ENCODE measurements at places on chromosomes 16 and 17. TPM values are rescaled to one million over a fixed set of nuclear protein-coding genes. Genes with fewer than 3 reads are reported as not detected.
A peak's percentile ranks its signal among the peaks of the same experiment; 100 is the strongest.

DNA sequence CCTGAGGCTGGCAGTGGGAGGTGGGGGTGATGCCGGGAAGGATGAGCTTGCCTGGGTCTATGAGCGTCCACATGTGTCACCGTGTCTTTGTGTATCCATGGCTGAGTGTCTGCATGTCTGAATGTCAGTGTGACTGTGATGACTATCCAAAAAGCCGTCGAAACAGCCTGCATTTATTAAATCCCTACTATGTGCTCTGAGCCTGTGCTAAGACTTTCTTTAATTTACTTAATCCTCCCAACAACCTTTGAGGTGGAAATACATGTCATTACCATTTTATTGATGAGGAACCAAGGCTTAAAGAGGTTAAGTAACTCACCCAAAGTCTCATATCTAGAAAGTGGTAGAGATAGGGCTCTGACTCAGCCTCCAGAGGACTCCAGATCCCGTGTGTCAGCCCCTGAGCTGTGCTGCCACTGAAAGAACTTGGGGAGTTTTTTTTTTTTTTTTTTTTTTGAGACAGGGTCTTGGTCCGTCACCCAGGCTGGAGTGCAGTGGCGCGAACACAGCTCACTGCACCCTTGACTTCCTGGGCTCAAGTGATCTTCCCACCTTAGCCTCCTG is 20.0 kb downstream of the ARHGAP23 start:
- no peak for DNase-seq

DNA sequence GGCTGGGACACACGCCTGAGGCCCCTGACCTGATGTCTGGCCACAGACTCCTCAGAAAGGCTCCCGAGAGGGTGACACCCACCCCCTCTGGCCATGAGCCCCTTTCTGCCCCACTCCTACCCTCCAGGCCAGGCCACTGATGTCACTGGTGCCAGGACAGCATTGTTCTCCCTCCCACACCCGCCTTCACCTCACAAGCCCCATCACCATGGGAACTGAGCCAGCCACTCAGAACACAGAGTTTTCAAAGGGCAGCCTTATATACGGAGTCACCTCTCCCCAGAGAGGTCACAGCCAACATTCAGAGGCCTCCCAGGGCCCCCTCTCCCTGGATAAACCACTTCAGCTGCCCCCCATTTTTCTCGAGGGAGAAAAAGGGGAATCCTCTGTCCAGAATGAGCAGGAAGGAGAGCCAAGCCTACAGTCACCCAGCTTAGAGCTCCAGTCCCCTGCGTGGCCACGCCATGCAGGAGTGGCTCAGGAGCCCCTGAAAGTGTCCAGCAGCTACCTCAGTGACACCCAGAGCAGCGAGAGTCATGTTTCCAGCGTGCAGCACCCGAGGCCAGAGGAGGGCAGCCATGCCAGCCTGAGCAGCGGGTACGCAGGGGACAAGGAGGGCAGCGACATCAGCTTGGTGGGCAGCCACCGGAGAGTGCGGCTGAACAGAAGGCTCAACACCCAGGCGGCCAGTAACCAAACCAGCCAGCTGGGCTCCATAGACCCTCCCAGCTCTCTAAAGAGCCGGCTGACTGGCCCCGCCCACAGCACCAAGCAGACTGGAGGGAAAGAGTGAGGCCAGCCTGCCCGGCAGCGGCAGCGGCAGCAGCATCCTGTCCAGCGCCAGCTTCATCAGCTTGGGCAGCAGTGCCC is at the start of gene C16orf82:
TSS of gene C16orf82 (plus strand) at position 260 of the 870 bp plus-strand sequence.
- peak; percentile 0 for DNase-seq

DNA sequence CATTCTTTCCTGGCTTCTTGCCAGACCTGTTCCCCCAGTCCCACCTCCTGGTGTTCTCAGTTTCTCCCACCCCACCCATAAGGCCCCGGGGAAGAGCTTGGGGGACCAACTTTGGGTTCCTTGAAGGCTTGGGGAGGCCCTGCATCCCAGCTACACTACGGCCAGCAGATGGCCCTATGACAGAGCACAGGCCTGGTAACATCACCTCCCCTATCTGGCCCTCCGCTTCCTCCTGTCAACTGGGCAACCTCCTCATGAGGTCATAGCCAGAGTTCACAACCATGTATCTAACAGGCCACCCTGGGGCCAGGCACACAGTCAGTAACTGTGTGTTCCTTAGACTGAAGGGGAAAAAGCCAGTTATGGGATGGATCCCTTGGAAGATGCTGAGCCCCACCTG is 31.4 kb downstream of the MYO15A start:
- DNase-seq: no peak

GRCh38 chr17:62725791-62726249 is 82.3 kb downstream of the MARCHF10 start:
- DNase-seq: no peak

GRCh38 chr17:82690786-82691489 is 7.6 kb downstream of the RAB40B start:
- DNase-seq: no peak

DNA sequence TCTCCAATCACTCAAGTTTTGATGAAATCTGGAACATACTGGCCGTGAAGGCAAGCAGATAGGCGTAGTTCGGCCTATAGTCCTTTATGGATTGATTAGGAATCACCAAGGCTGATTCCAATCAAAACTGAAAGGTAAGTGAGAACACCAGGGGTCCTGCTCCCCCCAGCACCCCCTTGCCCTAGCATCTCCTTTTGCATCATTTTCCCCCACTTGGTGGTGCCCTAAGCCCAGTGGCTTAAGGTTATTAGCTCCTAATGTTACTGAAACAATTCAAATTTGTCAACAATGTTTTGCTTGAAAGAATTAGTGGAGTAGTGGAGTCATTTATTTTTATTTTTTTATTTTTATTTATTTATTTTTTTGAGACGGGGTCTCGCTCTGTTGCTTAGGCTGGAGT is 4.9 kb downstream of the SLFN14 start:
- DNase-seq: no peak

DNA sequence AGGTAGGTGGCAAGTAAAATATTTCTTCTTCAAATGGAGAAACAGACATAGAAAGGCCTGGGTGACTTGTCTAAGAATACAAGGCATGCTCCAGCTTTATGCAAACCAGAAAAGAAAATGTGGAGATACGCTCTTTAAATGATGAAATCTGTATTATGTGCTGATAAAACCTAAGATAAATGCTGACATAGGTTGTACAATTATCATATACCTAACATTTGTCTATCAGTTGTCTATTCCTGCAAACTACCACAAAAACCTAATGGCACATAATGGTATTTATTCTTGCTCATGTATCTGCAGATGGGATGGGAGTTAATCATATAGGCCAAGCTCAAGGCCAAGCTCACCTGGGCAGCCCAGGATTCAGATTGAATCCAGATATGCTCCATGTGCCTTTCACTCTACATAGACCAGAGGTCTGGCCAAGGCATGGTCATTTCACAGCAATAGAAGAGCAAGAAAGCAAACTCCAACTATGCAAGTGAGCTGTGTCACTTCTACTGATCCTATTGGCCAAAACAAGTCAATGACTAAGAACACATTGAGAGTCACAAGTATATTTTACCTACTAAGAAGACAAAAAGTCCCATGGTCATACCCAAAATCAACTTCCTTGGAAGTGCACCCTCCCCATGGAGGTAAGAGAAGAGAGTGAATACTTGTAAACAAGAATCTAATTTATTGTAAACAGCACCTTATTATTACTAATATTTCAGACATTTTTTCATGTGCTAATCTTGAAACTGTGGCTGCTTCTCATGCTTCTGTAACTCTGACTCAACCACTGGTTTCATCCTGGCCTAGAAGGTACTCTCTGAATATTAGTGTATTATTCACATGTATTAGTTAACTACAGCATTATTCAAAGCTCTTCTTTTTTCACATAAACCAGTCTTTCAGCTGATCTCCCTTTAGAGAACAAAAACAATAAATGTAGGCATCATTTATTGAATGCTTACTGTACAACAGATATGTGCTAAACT is 270.7 kb upstream of the SOX9 start:
- no peak for DNase-seq

DNA sequence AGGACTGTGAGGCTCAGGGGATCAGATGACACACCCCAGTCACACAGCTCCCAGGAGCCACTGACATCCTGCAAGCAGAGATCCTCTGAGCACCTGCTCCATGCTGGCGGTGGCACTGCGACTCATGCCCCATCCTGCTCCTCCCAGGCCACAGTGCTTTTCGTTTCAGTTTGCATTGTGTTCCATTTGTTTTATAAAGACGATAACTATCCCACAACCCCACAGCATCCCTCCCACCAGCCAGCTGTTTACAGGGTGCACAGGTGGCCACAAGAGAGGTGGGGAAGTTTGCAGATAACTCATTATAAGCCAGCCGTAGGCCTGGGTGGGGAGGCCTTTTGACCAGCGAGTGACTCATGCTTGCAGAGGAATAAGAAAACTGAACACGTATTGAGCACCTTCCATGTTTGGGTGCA is 28.2 kb downstream of the BCO1 start:
- DNase-seq: peak; percentile 48

ENPP7 gene
- not detected for total RNA-seq

DNA sequence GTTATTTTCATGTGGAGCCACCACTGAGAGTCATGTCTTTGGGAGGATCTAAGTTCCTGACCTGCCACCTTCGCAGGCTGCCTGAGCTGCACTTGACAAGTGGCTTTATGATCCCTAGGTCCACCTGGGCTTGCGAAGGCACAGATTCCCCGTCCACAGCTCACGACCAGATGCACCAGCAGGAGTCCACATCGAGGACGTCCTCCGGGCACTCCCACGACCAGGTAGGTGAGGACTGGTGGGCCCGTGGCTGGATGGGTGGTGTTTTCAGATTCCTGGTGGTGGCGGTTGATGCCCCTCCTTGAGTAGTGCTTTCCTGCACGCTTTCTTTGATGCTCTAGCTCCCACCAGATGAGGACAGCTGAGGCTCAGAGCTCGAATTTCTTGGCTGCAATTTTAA is 14.8 kb downstream of the FAM234A start:
- no peak for DNase-seq

DNA sequence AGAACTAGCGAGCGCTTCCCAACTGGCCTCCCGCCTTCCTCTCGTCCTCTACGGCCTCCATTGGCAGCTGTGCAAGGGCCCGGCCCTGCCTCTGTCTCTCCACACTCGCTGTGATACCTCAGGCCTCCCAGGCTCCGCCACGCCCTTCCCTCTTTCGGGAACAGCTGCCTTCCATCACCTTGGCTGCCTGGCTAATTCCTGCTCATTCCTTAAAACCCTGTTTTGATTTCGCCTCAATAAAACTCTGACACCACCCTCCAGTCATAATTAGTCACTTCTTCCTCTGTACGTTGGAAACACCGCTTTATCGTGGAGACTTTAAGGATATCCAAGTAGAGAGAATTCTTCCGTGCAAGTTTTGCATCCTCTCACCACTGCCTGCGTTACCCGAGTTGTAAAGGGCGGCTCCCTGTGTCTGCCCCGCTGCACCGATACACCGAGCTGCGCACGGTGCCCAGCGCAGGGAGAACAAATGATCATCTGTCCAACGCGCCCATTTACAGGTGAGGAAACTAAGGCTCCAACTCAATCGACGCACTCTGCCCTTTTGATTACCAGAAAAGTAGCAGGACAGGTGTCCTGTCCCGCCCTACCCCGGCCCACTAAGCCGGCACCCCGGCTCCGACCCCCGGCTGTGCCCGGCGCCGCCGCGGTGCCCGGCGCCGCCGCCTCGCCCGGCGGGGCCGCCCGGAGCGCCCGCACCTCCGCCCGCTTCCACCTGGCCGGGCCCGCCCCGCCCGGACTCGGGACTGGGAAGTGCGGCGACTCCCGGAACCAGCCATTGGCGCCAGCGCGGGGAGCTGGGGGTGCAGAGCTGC is 139.7 kb downstream of the SEC14L1 start:
- peak; percentile 18 for DNase-seq

CCL7 gene
- total RNA-seq: not detected

DNA sequence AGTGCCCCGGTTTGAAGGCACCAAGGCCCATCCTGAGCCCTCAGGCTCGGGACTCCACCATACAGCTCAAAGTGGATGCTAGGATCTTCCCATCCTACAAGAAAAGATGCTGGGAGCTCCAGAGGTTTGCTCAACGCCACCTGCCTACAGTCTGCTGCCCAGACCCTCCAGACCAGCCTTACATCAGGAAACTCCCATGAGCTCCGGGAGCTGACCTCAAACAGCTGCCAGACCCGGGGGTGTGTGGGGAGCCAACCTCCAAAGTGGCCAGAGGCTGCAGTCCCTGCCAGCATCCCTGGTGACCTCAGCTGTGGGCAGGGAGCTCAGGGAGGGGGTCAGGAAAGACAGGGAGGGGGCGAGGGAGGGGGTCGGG is 43.8 kb downstream of the C16orf82 start:
- peak; percentile 28 for DNase-seq

ZACN gene
- not detected for total RNA-seq

CES2 gene
- 70.7 TPM for total RNA-seq

DNA sequence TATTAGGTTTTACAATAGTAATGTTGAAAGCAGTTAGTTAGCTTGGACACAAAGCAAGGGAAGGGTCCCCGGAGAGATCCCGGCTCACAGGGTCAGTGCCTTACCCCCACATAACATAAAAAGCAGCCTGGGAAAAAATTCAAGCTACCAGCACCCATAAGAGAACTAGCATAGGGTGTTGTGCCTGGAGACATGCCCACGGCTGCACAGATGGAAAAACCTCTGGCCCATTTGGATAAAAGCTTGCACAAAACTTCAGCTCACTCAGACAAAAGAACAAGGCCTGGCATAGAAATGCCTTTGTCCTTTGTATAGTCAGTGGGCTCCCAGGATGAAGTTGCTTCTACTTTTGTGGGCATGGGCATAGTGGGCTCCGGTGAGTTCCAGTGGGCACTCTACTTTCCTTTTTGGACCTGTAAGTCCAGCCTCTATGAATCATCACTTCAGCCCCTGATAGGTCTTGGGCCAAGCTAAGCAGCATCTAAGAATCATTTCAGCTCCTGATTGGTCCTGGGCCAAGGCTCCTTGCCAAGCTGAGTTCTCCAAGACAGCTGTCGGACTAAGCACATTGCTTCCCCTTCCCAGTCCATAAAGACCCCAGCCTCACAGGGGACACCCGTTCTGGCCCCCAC is 1.3 kb upstream of the RDM1 start:
- DNase-seq: no peak

ZNF750 gene
- total RNA-seq: not detected

GRCh38 chr16:55908641-55909040 is 33.5 kb upstream of the CES5A start:
- DNase-seq: no peak

- DNase-seq: no peak
Observed at GRCh38 chr17:27928587-27928986, 35.4 kb upstream of the LYRM9 start.

TMEM100 gene
- 3.0 TPM for total RNA-seq

DNA sequence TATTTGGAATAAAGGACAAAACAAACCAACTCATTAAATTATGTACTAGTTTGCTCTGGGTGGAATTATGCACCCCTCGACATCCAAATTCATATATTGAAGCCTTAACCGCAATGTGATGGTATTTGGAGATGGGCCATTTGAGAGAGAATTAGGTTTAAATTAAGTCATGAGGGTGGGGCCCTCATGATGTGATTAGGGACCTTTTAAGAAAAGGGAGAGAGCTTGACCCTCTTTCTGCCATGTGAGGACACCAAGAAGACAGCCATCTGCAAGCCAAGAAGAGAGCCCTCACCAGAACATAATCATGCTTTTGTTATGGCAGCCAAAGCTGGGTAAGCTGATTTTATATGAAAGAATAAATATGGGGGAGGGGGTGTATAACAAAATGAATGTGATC is 2.0 kb downstream of the C16orf87 start:
- no peak for DNase-seq

CMTM4 gene
- total RNA-seq: 10.9 TPM

ZNF689 gene
- 9.2 TPM for total RNA-seq

P3H4 gene
- 98.8 TPM for total RNA-seq

UNK gene
- total RNA-seq: 23.6 TPM

GRCh38 chr17:76593959-76594358 is 8.3 kb upstream of the ST6GALNAC2 start:
- no peak for DNase-seq

- DNase-seq: peak; percentile 44
Observed at GRCh38 chr17:78745407-78746088, 36.5 kb downstream of the CYTH1 start.
